HuH-7.5 (cell line): ENCODE measurements at places on chromosomes 13 and 19.

DNA sequence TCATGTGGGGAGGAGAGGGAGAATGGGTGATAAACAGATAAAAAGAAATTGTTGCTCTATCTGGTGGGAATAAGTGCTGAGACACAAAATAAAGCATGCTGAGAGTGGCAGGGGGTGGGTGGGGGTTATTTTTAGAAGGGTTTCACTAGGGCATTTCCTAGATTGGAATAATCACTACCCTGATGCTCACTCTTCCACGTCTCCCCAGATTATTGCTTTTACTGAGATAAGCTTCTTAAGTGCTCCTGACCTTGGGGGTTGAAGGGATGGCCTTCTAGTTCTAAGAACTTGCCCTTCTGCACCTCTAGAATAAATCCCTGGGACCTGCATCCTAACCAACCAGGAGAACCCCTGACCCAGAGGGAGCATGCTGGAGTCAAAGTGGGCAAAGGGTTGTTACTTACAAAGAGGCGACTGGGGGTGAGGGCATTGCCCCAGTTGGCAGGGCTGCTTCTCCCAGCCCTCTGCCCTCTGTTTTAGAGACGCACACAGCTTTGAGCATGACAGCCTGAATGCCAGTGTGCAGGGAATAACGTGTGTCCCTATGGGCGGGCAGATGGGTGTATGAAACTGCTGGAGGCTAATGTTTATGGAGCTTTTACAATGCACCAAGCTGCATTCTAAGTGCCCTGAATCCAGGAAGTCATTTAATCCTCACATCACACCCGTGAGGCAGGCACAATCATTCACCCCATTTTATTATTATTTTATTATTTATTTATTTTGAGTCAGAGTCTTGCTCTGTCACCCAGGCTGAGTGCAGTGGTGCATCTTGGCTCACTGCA lies 743 bp downstream of the RDH8 start:
- DNase-seq, result no peak

GRCh38 chr13:31014456-31014855 lies 82.0 kb downstream of the TEX26 start:
- no peak for DNase-seq

DNA sequence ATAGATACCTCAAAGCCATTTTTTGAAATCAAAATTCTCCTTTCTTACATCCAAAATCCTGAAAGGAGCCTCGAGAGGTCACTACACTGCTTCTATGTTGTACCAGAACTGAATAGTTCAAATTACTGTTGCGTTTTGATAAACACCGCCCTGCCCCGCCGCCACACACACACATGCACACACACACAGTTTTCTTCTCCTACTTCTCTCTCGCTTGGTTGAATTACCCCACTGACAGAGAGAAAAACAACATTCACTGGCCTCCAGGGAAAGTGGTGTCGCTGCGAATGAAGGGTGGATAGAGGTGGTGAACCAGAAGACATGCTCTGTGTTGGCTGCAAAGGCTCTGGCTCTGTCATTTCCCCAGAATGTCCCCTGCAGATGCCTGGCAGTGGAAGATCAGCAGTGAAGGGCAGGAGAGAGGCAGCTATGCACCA lies 183.4 kb upstream of the RFC3 start:
- DNase-seq, result no peak

DNA sequence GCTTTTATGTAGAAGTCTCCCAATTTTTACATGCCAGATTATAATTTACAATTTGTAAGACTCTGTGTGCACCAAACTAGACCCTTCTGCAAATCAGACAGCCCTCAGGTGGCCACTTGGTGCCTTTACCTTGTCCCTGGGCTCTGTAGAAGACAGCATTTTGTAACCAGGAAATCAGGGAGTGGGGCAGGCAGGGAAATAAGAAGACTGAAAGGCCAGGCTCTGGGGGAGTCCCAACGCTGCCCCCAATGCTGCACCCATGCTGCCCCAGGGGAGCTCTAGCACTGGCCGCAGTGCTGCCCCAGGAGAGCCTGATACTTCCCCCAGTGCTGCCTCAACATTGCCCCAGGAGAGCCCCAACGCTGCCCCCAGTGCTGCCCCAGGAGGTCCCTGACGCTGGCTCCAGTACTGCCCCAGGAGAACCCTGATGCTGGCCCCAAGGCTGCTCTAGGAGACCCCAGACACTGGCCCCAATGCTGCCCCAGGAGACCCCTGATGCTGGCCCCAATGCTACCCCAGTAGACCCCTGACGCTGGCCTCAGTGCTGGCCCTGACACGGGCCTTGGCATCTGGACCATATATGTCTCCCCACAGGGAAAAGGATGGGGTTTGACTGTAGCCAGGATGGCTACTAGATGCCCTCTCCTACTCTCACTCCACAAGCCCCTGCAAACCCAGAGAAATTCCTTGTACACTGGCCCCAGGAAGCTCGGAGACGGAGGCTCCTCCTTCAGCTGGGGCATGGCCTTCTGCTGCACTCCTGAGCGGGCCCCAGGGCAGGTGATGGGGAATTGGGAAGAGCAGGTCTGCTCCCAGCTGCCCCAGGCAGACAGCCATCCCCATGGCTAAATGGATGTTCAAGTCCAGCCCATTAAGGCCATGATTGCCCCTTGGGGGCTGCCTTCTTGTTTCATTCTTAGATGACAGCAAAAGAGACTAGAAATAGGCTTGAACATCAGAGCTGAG lies 23.6 kb downstream of the VSTM2B start:
- DNase-seq, result no peak

GRCh38 chr13:95058680-95059079 lies 242.6 kb downstream of the ABCC4 start:
- DNase-seq, result no peak

DNA sequence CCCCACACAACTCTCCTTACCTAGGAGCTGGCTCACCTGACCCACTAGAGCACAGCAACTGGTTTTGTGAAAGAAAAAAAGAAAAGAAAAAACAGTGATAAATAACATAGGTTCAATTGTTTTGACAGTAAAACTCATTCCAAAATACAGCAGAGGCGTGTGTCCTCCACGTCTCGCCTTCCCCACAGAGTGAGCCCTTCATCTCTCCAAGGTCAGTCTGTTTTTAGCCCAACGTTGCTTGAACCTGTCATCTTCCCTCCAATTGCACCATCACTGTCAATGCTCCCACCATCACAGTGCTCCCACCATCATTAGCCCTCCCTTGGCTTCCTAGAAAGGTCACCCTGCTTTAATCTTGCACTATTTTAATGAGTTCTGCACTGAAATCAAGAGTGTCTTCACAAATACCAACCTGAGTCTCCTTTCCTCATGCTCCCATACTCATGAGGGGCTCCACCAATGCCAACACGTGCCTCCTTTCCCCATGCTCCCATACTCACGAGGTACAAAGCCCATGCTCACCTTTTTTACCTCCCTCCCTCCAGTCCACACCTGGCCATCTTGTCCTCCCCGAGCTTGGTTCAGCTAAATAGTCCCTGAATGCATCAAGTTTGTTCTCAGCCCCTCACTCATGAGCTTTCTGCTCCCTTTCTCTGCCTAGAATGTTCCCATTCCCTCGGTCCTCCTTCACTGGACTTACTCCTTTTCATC lies 103.7 kb downstream of the IRS2 start:
- DNase-seq, result no peak

- DNase-seq, result no peak
Measured at GRCh38 chr19:58351990-58352755, 1.1 kb downstream of the A1BG start.
